ENCODE measurements at places on chromosomes 13 and 19.
A peak's percentile ranks its signal among the peaks of the same experiment; 100 is the strongest.

GRCh38 chr13:49828453-49828852, 36.0 kb upstream of the KPNA3 start:
- no peak for DNase-seq

GRCh38 chr13:110442930-110443621, 118.4 kb downstream of the RAB20 start:
- DNase-seq, result no peak

DNA sequence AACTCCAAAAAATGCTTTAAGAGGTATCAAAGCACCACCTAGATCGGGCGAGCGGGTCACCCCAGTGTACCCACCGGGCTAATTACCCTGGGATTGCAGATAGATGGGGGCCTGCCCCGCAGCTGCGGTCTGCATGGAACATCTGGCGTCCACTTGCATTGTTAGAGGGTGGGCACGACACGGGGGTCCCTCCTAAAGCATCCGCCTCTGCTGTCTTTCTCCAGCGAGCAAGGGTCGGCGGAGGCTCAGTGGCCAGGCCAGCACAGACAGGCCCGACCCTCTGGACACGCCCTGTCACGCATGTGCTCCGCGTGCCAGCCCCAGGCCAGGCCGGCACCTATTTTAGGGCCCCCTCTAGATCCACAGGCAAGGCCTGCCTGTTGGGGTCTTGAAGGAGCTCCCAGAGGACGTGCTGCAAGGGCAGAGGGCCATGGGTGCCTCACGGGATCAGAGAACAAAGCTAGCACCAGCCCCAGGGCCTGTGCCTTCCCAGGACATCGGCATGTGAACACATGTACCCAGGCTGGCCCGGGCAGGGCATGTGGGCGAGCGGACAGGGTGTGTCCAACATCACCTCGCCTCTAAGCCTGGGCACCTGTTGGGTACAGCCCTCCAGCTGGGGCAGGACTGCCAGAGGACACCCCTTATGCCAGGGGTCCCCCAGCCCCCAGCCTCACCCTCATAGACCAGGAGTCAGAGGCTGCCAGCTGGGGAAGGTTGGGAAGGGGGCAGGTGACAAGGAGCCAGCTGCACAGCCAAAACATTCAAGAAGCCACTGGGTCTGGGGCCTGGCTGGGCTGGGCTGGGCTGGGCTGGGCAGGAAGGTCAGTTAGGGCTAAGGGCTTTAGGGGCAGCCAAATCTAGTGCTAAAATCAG, 35.6 kb upstream of the NANOS3 start:
- DNase-seq, result no peak

DNA sequence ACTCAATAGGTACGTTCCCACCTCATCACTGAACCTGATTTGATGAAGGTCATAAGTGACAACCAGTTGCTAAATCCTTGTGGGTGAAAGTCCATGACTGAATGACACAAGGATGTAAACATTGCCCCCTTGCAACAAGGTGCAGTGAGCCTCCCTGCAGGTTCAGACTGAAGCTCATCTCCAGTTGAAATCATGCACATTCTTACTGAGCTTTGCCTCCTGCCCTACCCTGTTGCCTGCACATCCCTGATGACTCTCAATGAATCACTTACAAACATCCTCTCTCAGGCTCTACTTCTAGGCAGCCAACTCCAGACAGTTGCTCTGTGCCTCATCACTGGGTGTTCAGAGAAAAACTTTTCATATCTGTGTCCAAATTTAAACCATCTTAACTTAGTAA, 42.5 kb upstream of the ARGLU1 start:
- no peak for DNase-seq

DNA sequence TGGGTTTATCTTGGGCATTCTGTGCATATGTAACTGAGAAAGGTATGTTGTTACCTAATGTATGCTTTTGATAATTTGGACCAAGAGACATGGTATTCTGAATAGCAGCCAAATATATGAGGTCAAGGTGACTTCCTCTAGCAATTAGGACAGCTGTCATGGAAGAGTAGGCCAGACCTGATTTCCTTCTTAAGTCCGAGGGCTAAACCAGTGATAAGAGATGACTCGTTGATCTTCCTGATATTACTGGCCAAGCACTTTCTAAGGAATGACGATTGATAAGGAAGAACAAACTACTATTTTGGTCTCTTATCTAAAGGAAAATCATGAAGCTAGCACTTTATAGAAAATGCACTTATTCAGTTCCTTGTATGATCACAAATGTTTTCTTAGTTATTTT, 42.7 kb downstream of the ARHGAP35 start:
- no peak for DNase-seq

DNA sequence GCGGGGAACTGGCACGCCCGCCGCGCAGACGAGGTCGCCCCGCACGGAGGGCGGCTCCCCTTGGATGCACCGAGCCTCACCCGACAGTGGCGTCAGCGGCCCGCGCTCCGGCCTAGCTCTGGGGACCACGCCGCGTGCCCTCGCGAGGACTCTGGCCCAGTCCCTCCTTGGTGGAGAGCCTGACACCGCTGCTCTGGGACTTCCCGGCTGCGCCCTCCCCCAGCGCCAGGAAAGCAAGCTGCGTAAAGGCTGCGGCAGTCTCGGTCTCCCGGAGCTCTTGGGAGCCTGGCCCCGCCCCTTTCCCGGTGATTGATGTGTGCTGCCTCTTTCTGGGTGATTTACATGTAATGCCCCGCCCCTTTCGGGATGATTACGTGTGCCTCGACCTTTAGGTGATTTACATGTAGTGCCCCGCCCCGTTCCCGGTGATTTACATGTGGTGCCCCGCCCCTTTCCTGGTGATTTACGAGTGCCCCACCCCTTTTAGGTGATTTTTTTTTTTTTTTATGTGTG, at the start of gene LENG9:
Gene LENG9, minus strand, starts transcription at position 248 of the 513 bp plus-strand sequence. CDS start 252 bp downstream, outside the sequence.
- peak; percentile 87 for DNase-seq

DNA sequence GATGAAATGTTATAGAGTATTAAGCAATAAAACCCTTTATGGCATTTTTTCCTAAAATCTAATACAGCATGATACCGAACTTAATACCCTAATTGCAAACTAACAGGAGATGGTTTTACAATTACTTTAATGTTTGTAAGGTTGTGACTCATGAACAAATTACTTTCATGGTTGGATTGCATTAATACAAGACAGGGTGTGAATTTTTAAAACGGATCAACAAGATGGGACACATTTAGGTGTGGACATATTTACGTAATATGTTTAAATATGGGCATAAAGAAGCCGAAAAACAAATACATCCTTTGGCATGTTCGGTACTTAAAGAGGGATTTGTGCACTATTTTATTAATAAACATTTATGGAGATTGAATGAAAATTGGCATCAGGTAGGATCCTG, 168.3 kb upstream of the SPRY2 start:
- no peak for DNase-seq

DNA sequence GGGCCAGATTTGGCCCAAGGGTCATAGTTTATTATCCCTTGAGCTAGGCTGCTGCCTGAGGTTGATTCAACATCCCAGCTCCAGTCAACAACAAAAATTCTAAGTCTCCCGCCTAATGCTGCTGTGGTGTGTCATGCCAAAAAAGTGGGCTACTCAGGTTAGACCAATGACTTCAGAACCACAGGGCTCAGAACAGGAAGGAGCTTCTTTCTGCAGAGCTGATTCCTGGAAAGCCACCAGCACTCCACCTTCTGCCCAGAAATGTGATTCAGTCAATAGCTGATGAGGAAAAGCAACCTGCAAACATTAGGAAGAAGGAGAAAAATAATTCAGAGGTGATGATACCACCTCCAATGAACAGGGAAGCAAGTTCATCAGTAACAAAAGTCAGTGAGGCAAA, 56.1 kb upstream of the SERPINE3 start:
- DNase-seq, result no peak

DNA sequence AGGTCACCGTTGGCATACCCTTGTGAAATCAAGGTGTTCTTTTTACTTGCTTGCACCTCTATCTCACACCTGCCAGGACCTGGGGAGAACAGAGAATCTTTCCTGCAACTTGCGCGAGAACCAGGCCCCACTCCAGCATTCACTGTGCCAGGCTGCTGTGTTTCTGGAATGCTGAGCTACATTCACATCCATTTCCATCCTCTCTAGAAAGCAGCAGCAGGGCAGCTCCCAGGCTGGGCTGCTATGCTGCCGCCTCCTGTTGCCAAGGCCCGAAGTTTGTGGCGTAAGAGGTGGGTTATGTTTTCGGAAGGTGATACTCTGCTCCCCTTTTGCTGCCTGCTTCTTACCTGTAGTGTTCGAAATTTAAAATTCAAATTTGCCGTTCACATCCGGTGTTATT, 464.1 kb downstream of the KLF5 start:
- no peak for DNase-seq

DNA sequence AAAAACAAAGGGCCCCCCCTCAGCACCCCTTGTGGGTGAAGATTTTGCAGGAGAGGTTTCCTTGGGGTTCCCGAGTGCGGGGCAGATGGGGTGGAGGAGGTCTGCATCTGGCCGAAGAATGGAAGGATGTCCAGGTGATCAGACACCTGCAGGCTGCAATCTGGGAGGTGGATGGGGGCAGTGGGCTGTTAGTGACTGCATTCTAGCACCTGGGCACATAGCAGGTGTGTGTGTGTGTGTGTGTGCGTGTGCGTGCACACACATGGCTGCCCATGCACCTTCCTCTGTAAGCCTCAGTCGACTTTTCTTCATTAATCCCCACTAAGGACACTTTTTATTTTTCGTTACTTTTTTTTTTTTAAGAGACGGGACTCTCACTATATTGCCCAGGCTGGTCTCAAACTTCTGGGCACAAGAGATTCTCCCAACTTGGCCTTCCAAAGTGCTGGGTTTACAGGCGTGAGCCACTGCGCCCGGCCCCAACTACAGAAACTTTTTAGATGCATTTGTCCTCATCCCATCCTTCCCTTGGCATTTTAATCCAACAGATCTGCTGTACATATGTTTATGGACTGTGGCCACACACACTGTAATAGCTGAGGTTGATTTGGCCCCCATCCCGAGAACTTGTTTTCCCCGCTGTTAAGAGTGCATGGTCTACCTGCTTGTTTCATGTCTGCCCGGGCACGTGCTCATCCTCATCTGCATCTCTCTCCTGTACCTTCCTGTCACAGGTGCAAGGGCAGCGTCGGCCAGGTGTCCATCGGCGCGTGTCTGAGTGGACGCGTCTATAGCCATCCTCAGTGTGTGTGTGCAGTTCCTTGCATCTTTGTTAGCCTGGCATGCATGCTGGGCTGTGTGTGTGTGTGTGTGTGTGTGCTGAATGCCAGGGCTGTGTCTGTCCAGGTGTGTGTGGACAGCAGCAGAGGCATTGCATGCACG, 731 bp downstream of the MAG start:
- DNase-seq, result no peak

GRCh38 chr19:2288818-2289713, 7.1 kb upstream of the PEAK3 start:
- DNase-seq, result no peak

GRCh38 chr19:49807058-49807903, 5.8 kb downstream of the FUZ start:
- no peak for DNase-seq

- no peak for DNase-seq
Measured at GRCh38 chr13:109750221-109750775, 36.1 kb downstream of the IRS2 start.

DNA sequence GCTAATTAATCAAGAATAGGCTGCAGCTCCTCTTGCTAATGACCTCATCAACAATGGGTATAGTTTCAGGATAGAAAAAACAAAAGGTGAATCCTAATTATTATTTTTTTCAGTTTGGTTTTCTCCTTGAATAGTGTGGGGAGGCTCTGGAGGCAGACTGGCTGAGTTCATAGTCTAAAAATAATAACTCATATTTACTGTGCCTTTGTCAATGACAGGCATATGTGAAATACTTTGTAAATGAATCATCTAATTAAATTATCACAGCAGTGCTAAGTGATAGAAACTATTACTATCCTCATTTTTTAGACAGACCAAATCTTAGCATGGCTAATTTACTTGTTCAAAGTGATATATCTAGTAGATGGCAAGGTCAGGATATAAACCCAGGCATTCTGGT, 1261.0 kb upstream of the SLC10A2 start:
- DNase-seq, result no peak

DNA sequence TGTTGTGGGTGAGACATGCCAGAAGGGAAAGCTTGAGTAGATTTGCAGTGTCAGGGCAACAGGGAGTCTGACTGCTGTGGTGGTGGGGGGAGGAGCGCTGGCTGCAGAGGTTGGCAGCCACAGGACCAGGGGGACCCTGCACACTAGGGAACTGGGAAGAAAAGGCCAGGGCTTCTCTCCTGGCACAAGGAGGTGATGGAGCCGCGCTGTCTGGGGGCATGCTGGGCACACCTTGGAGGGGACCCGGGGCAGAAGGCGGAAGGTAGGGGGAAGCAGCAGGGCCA, 13.9 kb upstream of the EPHX3 start:
- DNase-seq, result no peak

DNA sequence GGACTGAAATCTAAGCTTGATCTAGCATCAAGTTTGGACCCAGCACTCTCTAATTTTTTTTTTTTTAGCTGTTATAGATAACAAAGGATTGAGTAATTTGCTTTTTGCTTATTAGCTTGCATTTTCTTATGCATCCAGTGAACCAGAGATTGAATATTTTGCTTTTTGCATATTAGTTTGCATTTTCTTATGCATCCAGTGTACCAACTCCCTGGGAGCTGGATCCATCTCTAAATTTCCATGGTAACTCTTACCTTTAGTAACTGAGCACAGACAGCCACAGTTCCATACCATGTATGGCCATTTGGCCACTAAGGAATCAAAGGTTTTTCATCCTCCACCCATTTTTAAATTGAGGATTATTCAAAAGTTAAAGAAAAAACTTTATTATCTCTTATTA, 8.7 kb upstream of the ZNF548 start:
- no peak for DNase-seq

Data from stimulated activated CD8-positive, alpha-beta memory T cell treated with anti-CD3 and anti-CD28 coated beads, Interleukin-7, amount 100 ng/mL, for 4 hours (primary cell).